Posterior vena cava (tissue), 2 donors: ENCODE measurements at places on chromosomes 2 and 18. TPM values are rescaled to one million over a fixed set of nuclear protein-coding genes. Genes with fewer than 3 reads are reported as not detected.

- no peak for DNase-seq
These were observed 39.7 kb downstream of the CDCA7 start for GRCh38 chr2:173394091-173394974.

- DNase-seq, result no peak
These were observed 147.8 kb upstream of the MAP3K20 start for GRCh38 chr2:172927641-172928357.

NT5DC4 gene
- not detected for total RNA-seq

KCMF1 gene
- total RNA-seq, result 73.4 TPM
